Spinal cord (tissue), 10 donors: ENCODE measurements at places on chromosomes 6 and 20. TPM values are rescaled to one million over a fixed set of nuclear protein-coding genes. Genes with fewer than 3 reads are reported as not detected.

Gene TNFRSF21
- total RNA-seq, result 27.4 TPM

Gene SLC17A1
- total RNA-seq, result not detected

Gene BHLHE23
- not detected for total RNA-seq

Gene PDE10A
- total RNA-seq, result 12.8 TPM

Gene LY6G6C
- total RNA-seq, result 0.17 TPM

- DNase-seq, result no peak
These were observed 134.1 kb upstream of the CITED2 start for GRCh38 chr6:139508576-139508975.

DNA sequence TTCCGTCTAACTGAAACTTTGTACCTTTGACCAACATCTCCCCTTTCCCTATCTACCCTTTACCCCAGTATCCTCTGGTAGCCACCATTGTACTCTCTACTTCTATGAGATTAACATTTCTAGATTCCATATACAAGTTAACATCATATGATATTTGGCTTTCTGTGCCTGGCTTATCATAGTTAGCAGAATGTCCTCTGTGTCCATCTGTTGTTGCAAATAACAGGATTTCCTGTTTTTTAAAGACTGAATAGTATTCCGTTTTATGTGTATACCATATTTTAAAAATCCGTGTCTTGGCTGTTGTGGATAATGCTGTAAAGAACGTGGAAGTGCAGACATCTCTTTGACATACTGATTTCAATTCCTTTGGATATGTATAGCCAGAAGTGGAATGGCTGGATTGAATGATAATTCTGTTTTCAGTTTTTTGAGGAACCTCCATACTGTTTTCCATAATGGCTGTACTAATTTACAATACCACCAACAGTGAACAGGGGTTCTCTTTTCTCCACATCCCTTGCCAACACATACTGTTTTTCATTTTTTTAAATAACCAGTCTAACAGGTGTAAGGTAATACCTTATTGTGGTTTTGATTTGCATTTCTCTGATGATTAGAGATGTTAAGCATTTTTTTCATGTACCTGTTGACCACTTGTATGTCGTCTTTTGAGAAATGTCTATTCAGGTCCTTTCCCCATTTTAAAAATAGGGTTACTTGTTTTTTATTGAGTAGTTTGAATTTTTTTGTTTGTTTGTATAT is 53.8 kb downstream of the CDC5L start:
- DNase-seq, result no peak

DNA sequence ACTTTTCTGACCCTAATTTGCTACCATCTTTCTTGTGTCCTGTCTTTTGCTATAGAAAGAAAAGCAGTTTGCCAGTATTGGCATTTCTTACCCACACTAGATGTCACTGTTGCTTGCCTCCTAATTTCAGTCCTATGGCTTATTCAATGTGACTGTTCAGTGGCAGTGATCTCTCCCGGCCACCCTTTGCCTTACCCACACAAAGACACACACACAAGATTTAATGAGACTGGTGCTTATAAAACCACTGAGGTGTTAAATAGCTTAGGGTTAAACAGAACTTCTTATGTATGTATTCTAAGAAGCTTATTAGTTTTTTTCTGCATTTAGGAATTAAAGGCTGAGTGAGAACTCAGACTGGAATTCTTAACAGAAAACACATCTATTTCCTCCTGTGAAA is 233.6 kb upstream of the ASCC3 start:
- peak; percentile 57 for DNase-seq

DNA sequence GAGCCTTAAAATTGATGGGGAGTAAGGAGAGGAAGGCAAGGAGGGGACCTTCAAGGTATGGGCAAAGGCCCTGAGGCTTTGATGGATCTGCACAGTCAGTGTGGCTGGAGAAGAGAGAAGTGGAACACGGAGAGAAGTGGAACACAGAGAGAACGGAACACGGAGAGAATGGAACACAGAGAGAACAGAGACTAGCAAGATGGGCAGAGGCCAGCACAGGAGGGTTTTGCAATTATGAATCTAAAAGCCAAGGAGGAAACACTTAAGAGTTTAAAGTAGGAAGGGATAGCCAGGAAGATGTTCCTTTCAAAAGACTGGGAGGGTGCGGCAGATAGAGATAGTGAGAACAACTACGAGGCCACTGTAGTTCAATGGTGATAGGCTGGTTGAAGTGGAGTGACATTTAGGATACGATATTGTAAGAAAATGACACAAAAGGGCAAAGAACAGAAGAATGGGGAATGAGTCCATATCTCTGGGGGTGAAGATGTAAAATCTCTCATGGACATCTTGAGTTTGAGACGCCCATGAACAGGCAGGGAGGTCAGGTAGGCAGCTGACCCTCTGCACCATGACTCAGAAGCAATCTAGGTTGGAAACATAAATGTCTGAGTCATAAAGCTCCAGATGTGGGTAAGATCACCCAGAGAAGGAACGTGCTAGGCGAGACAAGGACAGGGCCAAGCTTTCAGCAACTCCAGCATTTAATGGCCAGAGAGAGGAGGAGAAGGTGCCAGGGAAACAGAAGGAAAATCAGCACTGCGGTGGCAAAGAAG is 25.4 kb downstream of the ZMYND8 start:
- no peak for DNase-seq

GRCh38 chr20:258963-259362 is 1.4 kb downstream of the DEFB132 start:
- peak; percentile 25 for DNase-seq

DNA sequence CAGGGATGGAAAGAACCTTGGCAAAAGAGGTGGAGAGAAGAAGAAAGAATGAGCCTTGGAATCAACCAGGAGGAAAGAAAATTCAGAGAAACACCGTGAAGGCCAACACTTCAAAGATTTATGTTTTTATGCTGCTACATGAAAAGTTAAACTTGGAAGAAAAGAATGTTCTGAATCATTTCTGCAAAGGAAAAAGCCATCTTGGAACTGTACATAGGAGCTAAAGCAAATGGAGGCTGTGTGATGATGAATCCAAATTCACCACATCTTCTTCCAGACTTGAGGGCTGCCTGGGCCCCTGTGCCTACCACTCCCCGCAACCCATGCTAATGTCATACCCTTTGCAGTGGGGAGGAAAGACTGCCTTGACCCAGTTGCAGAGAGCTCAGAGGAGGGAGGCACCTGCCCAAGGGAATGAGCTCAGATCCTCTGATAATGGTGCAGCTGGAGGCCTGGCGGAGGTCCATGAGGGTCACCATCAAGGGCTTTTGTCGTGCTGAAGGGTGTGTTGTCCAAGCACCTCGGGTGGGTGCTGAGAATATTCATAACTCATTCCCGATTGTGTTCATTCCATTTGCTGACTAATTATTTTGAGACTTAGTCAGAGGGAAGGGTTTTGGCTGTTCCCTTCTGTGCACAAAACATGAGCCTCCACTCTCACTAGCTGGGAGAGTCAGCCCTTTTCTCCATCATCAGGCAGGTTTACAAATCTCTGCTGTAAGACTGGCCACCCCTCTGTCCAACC is 245.8 kb upstream of the JAG1 start:
- DNase-seq, result no peak

DNA sequence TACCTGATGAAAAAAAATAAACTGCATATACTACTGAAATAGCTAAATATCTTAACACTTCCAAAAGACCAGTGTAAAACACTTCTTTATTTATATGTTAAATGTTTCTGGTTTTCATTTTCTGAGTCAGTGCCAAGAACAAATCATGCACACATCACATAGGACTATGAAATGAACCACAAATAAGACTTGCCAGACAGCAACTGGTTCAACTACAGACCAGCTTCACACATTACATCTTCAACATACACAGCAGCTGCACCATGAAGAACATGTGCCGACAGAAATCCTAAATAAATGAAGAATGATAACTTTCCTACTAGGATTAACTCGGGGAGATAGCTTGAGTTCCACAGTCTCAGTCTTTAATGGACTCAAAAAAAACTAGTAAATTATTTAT is 168.3 kb upstream of the STXBP5 start:
- DNase-seq, result no peak

DNA sequence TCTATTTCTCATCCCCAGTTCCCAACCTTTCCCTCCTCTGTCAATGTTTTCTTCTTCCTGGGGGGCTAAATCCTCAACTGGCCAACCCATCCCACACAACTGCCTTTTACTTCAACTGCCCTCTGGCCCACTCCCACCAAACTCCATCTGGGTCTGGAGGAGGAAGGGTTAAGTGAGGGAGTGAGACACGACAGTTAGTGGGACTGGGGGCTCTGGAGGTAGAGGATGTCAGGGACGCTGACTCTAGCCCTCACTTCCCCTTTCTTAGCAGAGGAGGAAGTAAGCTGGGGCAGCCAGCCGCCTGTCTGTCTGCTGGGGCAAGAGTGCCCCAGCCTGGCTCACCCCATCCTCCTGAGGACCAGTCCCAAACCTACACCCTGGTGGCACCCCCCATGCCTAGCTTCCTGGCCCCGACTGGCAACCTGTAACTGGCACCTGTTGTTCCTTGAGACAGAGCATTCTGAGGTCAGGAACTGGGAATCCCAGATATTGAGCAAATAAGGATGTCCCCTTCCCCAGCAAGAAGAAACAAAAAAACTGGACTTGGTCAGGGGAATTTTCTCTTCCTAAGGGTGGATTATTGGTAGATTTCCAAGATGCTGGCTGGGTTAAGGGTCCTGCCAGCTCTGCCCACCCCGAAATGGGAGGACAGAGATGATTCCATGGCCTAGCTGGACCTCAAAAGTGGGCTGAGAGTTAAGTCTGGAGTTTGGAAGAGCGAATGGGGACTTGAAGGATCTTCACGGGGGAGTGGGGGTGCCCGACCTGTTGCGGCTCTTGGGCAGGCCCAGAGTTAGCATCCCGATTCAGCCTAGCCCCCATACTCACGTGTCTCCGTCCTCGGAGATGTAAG is 971 bp downstream of the NFKBIE start:
- no peak for DNase-seq

GRCh38 chr6:17032590-17032987 is 69.3 kb upstream of the STMND1 start:
- no peak for DNase-seq

DNA sequence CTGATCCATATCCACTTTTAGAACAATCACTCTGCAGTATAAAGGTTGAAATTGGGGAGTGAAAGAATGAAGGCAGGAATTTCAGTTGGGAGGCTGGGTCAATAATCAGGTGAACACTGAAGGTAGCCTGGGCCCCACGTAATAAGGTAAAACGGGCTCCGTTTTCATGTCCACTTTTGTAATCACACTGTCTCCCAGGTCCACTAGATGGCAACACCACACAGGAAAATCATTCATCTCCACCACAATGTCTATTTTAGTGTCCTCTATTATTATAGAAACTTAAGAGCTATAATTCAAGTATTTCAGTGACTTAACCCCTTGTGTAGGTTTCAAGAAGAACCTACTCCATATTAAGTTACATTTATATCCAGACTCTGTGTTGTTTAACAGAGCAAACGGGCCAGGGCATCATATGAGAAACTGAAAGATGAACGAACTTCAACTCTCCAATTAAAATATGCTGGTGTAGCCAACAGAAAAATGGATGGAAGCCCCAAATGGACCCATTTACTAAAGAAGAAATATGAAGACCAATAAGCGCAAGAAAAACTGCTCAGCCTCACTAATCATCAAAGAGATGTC is 45.9 kb upstream of the MC3R start:
- no peak for DNase-seq

DNA sequence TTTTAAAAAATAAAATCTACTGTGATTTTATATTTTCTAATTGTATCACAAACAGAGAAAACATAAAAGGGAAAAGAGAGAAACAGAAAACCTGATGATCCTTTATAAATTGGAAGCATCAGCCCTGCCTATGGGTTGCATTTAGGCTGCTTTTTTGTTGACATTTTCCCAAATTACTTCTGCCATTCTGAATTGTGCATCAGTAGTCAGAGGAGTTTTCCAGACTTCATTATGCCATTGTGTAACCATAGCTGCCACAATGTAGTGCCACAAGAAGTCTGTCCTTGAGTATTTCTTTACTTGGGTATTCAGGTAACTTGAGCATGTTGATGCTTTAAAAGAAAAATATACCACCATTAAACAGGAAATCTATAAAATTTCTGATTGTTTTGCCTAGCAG is 130.3 kb downstream of the HACE1 start:
- DNase-seq, result no peak

DNA sequence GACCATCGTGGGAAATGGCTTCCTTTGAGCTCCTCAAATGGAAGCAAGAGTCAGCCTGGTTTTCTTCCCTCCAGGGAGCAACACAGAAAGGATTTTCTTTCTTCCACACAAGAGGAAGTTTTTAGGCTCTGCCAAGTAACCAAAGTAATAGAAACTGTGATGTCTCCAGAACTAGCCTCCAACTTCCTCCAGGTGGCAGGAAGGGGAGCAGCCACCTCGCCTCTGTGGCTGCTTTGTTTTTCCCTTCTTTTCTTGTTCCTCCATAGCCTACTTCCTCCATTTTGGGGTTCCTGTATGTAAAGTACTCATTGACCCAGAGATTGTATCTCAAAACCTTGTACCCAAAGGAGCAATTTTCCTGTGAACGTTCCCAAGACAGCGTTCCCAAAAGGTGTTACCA is 32.7 kb upstream of the CCR6 start:
- no peak for DNase-seq

GRCh38 chr6:154234019-154234772 is 122.4 kb downstream of the IPCEF1 start:
- DNase-seq, result no peak

GRCh38 chr6:151001387-151002056 is 136.0 kb downstream of the MTHFD1L start:
- no peak for DNase-seq
